ENCODE measurements at places on chromosomes 7 and 10.

- DNase-seq: no peak
Measured at GRCh38 chr7:140521421-140521820, 42.1 kb upstream of the MKRN1 start.

DNA sequence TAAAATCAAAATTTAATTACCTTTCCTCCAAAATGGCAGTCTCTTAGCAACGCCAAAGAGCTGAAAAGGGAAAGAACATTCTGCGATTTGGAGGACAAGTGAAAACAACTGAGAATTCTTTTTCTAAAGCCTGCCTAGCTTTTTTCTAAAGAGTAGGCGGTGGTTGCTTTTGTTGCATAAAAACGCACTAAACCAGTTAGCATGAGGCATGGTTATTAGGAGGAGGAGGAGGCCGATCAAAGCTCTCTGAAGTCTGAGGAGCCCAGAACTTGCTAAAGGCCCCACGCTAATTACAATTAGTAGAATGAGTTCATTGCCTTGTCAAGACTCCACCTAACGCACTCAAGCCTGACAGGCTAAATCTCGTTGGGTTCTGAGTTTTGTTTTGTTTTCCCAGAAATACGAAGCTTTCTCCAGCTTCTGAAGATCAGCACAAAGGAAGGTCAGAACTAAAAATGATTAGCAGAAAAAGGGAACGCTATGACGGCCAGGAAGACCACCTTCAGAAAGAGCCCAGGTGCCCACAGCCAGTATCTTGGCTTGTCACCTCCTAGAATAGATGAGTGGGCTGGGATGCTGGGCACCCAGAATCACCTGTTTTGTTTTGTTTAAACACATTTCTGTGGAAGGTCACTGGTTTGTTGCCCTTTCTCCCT is 72.0 kb downstream of the FGFR2 start:
- DNase-seq: no peak

DNA sequence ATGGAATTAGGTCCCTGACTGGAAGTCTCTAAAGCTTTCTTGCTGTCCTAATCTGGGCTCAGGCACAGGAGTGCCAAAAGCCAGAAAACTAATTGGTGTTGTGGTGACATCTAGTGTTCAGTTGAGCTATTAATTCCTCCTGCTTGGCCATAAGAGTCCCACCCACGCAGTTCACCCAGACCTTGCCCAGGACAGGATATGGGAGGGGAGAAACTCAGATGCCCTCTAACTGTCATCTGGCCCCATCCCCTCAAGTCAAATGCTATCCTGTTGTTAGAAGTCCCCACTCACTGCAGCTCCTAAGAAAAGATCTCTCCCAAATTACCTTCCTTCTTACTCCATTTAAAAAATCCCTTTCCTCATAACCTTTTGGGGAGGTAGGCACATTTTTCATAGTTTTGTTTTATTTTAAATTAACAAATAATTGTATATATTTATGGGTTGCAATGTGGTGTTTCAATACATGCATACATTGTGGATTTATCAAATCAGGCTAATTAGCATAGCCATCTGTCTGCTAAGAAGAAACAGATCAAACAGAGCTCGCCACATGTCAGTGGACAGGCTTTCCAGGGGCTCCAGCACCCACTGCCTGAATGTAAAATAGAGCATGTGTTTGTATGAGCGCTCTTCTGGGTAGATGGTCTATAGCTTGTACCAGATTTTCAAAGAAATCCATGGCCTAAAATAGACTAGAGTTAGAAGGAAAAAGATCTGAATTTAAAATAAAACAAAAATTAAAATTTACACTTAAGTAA is 84.0 kb downstream of the GSAP start:
- DNase-seq: peak; percentile 25

DNA sequence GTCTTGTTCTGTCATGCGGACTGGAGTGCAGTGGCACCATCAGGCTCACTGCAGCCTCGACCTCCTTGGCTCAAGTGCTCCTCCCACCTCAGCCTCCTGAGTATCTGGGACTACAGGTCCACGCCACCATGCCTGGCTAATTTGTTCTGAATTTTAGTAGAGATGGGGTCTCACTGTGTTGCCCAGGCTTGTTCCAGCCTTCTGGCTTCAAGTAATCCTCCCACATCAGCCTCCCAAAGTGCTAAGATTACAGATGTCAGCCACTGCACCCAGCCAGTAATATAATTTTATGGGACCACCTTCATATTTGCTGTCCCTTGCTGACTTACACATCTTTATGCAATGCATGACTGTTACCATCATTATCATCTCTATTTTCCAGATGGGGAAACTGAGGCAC is 1.5 kb upstream of the HSPB1 start:
- DNase-seq: no peak

- DNase-seq: no peak
Measured at GRCh38 chr7:142391191-142391992, 133.5 kb upstream of the PRSS58 start.

- DNase-seq: no peak
Measured at GRCh38 chr7:123755338-123755737, 6.5 kb upstream of the WASL start.

GRCh38 chr10:88858491-88858890 is 6.8 kb upstream of the ANKRD22 start:
- no peak for DNase-seq

- no peak for DNase-seq
Measured at GRCh38 chr7:128203047-128203491, 38.0 kb upstream of the LEP start.

GRCh38 chr10:7625836-7626235 is 40.9 kb downstream of the ITIH5 start:
- DNase-seq: no peak

- no peak for DNase-seq
Measured at GRCh38 chr10:49158915-49159314, 25.1 kb upstream of the FAM170B start.

GRCh38 chr7:132080467-132080866 is 495.8 kb downstream of the PLXNA4 start:
- DNase-seq: no peak

- DNase-seq: no peak
Measured at GRCh38 chr7:2162959-2163358, 69.8 kb downstream of the MAD1L1 start.

DNA sequence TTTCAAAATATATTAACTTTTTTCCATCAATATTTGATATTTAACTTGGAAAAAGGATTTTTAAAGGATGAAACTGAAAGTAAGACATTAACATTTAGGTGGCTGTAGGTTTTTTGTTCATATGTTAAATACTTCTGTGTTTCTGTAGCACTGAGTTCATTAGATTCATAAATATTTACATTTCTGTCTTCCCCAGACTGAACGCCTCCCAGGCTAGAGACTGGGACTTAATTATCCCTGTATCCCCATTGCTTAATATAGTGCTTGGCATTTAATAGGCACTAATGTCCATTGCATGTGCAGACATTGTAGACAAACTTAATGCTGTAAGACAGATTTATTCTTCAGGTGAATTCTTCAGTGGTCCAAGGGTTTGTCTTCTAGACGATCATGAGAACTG is 7.4 kb downstream of the PTPN12 start:
- no peak for DNase-seq

GRCh38 chr10:60384011-60384410 is 5.7 kb downstream of the ANK3 start:
- DNase-seq: no peak

DNA sequence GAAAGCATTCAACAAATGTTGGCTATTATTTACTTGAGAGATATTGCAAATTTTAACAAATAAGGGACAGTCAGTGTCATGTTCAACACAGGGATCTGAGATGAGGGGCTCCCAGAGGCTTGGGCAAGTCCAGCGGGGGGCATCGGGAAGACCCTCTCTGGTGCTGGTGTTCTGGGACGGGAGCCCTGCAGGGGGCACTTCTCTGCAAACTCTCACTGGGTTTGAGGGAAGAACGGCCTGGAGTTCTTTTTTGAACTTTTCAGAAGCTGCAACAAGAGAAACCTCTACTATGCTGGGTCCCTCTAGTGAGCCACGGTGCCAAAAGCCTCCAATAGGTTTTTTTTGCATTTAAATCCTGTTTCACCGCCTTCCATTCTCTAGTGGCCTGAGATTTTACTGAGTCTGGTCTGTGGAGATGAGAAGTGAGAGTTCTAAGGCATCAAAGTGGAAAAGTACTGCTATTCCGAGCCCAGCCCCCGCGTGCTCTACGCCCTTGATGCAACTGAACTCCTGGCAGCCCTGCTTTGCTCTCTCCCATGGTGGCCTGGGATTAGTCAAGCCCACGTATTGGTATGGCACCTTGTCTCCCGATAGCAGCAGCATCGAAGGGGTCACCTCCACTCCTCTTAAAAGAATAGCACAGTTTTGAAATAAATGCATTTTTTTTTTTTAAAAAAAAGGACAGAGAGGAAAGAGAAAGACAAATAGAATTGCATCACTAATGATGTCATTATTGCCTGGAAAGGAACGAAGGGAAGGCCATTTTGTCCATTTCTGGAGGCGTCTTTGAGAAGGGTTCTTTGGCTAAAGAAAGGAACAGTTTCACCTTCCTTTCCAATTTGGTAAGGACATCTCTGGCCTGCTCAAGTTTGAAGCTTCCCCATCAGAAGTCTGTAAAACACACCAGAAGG is 43.5 kb downstream of the CLEC2L start:
- no peak for DNase-seq

DNA sequence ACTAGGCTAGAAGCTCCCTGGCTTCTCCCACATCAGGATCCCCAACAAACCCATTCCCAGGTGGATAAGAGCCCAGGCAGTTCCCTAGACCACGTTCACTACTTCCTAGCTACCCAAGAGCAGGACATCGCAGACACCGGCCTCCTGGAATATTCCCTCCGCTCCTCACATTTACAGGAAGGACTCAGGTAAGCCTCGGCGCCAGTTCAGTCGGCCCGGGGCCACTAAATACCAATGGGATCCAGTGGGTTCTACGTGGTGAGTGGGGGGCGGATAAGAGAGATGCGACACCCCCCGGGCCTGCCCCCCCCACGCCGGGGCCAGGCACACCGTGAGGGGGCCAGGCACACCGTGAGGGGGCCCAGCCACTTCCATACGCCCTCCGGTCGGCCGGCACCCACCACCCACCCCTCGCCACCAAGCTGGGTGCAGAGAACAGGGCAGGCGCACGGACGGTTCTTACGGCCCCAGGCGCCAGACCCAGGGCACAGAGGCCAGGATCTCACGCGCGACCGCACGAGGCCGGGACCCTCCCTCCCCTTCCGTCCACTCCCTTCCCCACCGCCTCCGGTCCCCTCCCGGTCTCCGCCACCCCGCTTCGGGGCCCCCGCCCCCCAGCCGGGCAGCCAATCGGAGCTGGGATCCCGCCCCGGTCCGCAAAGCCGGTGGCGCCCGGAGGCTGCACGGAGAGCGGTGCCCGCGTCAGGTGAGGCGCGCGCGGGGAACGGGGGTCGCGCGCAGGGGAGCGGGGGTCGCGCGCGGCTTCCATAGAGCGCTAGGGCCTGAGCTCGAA is at the start of gene BLVRA:
BLVRA (plus strand) TSS at position 652 of the 793 bp plus-strand sequence. CDS start 12,479 bp downstream, outside the sequence.
- peak; percentile 84 for DNase-seq

- peak; percentile 72 for DNase-seq
Measured at GRCh38 chr7:151769188-151769821, 107.6 kb downstream of the PRKAG2 start.

- DNase-seq: no peak
Measured at GRCh38 chr10:104666106-104666505, 25.0 kb downstream of the SORCS3 start.

DNA sequence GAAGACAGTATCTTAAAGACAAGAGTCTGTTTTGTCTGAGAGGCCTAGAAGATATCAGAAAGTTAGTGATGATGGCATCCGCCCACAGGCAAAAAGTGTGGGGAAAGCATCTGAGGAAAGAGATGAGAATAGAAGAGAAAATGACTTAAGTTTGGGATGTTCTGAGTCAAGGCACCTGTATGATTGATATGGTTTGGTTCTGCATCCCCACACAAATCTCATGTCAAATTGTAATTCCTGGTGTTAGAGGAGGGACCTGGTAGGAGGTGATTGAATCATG is 568.2 kb upstream of the MGMT start:
- no peak for DNase-seq

- no peak for DNase-seq
Measured at GRCh38 chr10:12484002-12484918, 134.9 kb downstream of the CAMK1D start.

- no peak for DNase-seq
Measured at GRCh38 chr10:96093948-96094347, 36.1 kb upstream of the ZNF518A start.

DNA sequence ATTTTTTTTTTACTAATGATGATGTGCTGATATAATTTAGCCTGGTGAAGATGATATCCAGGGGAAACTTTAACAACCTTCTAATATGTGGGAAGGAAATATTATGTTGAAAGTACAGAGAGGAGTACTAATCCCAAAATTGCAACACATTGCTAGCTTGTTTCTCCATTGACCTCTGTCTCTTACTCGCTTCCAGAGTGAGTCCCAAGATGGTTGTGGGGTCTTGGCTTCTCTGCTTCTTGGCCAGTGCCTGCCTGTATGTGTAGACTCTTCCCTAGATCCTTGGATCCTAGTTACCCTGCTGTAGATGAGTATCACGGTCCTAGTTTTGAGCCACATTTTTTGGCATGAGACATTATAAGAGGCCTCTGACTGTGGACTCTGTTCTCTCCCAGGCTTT is 17.5 kb downstream of the BMPER start:
- DNase-seq: no peak

- no peak for DNase-seq
Measured at GRCh38 chr10:127486355-127486754, 62.8 kb upstream of the NPS start.

DNA sequence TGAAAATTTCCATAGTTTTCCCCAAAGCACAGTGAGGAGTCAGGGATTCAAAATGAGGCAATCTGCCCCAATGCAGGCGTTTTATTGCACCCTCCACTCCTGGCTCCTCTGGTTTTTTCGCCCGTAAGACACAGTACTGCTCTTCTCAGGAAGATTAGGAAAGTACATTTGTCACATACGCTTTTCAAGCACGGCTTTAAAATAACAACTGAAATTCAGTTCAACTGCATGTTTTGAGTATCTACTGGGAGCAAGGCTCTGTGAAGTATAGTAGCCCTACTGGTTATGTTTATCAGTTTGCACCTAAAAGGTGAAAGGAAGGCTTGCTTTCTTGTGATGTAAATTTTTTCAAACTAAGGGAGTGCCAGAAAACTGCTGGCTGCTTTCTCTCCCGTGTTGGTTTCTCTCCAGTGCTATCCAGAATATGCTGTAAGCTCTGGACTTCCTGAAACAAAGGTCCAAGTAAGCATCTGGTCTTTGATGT is 1.9 kb upstream of the SGMS1 start:
- DNase-seq: no peak

DNA sequence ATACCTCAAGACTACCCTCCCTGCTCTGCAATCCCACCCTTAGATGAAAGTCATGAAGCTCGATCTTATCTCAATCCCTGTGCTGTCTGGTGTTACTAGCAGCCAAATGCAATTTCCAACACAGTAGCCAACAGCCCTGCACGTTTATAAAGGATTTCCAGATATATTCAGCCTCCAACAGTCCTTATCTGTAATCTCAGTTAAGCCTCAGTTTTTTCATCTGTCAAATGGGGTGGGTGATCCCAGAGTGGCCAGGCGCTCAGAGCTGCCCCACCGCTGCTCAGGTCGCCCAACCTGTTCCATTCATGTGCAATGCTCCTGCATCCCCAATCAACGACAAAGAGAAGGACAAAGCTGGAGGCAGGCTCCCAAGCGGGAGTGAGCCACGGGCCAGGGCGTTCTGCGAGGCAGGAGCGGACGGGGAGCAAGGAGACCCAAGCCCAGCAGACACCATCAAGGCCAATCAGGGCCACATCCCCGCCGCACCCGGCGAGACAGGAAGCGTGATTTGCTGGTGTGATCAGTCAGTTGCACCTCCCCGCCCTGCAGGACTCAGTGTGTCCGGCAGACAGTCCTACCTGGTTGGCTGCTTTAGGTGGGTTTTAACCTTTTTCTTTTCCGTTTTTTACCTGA is 19.7 kb downstream of the PDGFA start:
- DNase-seq: no peak

GRCh38 chr7:123751821-123752220 is 3.0 kb upstream of the WASL start:
- DNase-seq: no peak

- no peak for DNase-seq
Measured at GRCh38 chr7:99090771-99091542, 53.0 kb downstream of the SMURF1 start.

Data from stimulated activated effector memory CD8-positive, alpha-beta T cell treated with anti-CD3 and anti-CD28 coated beads, Interleukin-12 subunit alpha, Interleukin-12 subunit beta, amount 100 ng/mL, for 72 hours (primary cell).